ENCODE measurements at places on chromosomes 5 and 9.

GRCh38 chr5:40401284-40402006, 278.3 kb upstream of the PTGER4 start:
- DNase-seq = no peak

- no peak for DNase-seq
These were observed 115.2 kb downstream of the SUSD1 start for GRCh38 chr9:112059966-112060320.

DNA sequence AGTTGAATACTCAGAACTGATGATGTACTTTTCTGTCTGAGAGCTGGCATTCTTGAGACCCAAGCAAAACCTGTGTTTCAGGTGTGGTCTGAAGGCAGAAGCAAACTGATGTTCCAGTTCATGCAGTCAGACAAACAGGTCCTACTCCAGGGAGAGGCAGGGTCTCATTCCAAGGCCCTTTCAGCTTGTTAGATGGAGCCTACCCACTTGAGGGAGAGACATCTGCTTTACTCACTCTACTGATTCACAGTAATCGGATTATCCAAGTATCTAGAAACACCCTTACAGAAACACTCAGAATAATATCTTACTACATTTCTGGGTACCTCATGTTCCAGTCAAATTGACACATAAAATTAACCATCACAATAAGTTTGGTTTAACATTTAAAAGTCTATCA, 207.8 kb downstream of the KDM4C start:
- no peak for DNase-seq

DNA sequence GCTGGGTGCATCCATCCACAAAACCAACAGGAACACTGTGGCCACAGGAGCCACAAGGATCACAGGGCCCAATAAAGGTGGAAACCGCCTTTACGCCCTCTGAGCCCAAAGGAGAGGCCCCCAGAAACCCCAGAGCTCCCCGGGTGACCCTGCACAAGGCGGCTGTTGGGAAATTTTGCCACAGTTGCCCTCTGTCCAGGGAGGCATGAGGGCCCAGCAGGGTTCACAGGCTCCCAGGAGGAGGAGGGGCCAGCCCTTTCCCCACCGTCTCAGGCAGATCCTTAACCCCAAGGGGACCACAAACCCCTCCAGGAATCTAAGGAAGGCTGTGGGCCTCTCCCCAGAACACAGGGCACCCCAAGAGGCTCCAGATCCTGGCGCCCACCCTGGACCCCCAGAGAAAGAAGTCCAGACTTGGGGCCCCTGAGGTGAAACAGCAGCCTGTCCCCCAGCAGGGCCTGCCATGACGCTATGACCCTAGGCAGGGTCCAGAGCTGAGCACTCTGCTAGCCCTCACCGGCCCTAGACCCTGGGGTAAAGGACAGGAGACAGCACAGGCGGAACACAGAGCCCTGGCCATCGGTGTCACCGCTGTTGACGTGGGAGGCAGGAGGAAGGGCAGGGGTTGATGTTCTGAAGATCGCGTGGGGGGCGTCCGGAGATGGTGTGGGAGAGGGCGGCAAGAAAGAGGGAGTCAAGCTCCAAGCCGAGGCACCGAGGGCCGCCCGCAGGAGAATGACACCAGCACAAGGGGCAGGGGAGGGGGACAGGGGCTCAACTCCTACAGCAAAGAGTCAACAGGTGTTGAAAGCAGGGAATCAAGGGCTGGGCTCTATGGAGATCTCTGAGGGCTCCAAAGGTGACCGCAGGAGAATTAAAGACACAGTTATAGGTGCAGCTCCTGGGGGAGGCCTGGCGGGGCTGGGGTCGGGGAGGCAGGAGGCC, 97.5 kb downstream of the VAV2 start:
- DNase-seq = no peak

DNA sequence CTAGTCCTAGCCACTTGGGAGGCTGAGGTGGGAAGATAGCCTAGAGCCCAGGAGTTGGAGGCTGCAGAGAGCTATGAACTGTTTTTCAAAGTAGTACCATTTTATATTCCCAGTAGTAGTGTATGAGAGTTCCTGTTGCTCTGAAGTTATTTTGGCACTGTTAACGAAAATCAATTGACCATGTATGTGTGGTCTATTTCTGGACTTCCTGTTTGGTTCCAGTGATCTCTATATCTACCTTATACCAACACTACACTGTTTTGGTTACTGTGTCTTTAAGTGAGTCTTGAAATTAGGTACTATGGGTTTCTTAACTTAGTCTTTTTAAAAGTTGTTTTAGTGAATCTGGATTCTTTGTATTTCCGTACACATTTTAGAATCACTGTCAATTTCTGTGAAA, 13.6 kb downstream of the SLF1 start:
- no peak for DNase-seq

DNA sequence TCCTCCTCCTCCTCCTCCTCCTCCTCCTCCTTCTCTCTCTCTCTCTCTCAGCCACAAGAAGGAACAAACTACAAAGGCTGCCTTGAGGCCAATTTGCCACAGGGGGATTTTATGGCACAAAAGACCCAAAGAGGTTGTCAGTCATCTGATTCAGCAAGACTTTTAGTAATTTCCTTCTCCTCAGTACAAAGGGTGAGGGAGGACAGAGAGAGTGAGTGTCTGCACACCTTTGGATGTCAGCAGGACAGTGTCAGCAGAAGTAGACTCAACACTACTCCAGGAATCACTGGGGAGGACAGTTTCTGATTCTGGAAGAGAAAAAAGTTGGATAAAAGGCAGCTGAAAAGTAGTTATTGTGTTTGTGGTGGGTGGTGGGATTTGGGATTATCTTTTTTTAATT, 13.6 kb downstream of the TIMD4 start:
- no peak for DNase-seq

GRCh38 chr9:111952559-111952958, 55.9 kb downstream of the UGCG start:
- no peak for DNase-seq

DNA sequence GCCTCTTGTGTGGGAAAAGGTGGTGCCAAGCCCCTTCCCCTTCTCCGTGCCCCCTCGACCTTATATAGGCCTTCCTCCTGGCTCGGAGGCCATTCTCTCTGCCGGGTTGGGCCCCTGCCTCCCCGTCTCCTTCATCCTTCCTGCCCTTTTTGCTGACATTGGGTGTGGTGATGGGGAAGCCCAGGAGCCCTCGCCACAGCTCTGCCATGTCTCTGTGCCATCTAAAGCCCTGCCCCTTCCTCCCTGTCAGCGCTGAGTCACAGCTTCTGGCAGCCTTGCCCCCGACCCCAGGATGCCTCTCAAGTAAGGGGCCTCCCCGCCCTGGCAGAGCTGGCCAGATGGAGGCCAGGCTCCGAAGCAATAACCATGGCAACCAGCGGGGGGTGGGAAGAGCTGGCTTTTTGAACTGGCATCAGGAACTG, 30.4 kb downstream of the JADE2 start:
- DNase-seq = no peak

GRCh38 chr5:127320032-127320965, 29.7 kb downstream of the MEGF10 start:
- no peak for DNase-seq

DNA sequence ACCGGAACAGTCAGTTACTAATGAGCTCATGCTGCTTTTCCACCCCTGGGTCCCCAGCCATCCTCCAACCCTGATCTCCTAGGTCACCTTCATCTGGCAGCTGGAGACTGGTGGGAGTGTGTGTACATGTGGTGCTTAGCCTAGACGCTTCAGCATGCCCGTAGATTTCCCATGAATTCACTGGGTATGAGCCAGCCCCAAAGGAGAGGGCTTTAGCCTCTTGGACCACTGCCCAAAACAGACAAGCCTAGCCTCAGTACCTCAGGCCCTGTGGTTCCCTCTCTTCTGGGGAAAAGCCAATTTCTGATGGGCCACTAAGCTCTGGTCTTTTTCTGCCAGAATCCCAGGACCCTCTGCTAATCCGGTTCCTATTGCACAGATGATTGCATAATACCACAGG, 48.0 kb upstream of the ASTN2 start:
- no peak for DNase-seq

- DNase-seq = no peak
These were observed 463.9 kb downstream of the MTRR start for GRCh38 chr5:8332666-8333445.

- DNase-seq = no peak
These were observed 24.6 kb downstream of the SMIM23 start for GRCh38 chr5:171810227-171810626.

DNA sequence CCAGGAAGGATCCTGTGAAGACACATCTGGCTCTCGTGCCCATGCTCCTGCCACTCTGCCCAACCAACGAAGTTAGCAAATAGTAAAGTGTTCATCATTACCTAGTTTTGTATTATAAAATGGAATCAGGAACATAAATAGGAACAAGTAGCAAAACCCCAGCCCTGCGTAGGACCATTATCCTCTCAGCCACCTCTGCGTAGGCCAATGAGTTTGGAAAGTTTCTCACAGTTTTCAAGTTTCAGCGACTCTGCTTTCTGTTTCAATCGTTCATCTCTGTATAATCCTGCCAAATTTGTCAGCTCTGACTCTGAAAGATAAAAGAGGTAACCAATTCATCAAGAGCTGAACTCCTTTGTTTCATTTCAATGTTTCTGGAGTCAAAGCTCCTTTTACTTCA, 10.1 kb upstream of the SPATA24 start:
- no peak for DNase-seq

DNA sequence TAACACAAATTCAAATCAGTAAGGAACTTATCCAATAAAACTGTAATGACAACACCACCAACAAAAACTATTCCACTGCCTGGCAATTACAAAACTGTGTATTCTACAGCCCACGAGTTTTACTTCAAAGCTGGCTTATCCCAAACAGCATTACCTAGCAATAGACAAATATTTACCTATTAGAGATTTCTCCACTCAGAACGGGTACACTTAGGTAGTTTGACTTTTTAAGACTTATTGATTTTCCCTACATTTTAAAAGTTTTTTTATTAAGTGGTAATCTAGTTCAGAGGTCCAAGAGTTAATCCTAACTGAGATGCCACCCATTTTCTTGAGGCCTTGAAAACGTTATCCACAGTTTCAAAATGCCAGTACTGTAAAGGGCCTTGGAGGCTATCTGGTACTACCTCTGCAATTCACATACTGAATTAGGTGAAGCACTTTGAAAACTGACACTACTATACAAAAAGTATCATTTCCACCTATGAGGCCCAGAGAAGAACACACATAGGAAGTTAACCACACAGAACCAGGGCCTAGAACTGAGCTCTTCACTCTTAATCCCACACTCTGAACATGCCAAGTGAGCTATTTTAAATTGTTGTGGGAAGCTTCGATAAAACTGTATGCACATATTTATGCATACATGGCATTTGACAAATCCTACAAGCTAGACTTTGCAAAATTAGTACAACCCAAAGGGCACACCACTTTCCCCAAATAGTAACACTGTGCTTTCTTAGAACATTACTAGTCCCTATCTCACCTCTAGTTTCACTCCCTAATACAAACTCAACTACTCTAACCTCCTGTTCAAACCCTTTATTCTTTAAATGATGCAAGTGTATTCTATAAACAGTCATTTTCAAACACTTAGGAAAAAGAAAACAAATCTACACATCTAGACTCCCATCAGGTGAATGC, 2.1 kb downstream of the NADK2 start:
- no peak for DNase-seq

- DNase-seq = no peak
These were observed 29.1 kb downstream of the TSPAN17 start for GRCh38 chr5:176676361-176676824.

Measured in KG1 (cell line).